ENCODE measurements at places on chromosomes 6 and 20.

DNA sequence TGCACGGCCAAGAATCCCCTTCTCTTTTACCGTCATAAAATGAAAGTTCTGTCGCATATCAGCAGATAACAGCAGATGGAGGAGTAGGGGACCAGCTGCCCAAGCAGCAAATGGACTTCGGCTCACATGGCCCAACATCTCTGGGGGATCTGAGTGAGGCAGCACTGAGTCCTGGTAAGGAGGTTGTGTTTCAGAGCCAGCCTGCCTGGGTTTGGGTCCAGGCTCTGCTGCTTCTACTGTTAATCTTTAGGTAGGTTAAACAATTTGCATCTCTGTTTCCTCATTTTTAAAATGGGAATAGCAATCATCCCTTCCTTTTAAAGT, 193.6 kb downstream of the DOK5 start:
- no peak for DNase-seq

GRCh38 chr6:36110050-36110449, 20.3 kb upstream of the MAPK13 start:
- no peak for DNase-seq

- no peak for DNase-seq
Measured at GRCh38 chr20:25299806-25300205, 51.9 kb downstream of the PYGB start.

DNA sequence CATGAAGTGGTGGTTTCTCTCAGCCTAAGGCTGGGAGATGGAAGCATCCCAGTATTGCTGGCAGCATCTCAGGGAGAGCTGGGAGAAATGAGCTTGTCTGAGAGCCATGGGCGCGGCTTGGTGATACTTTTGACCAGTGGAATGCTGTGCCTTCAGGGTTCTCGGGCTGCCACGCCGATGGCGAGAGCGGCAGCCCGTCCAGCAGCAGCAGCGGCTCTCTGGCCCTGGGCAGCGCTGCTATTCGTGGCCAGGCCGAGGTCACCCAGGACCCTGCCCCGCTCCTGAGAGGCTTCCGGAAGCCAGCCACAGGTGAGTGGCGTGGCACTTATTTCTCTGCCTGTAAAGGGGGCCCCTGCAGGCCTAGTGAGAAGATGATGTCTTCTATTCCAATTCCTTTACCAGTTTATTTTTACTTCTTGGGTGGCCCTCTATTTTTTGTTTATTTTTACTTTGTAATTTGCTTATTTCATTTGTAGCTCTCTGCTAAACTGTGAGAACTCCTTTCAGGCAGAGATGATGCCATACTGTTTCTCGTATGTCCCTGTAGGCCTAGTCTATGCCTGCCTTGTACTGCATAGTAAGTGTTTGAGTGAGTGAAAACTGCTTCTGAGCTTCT, 71.7 kb downstream of the ASXL1 start:
- no peak for DNase-seq

DNA sequence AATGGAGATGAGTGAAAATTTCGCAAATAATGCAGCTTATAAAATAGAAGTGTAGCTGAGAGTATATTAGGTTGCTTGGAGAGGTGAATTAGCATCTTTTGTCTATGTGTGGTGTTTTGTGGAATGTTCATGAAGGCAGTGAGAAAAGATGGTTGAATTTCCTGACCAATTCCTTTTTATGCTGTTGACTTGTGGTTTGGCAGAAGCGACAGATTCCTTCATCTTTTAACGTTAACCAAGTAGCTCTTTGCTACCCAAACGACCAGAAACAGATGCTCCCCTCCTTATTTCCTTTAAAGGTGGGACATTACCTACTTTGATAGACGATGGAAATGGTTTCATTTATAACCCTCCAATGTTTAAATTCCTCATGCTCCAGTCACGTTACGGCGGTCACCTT, 390.5 kb downstream of the QKI start:
- DNase-seq, result no peak
